CD8-positive, alpha-beta T cell (primary cell): ENCODE measurements at places on chromosomes 6 and 20. TPM values are rescaled to one million over a fixed set of nuclear protein-coding genes. Genes with fewer than 3 reads are reported as not detected.
A peak's percentile ranks its signal among the peaks of the same experiment; 100 is the strongest.

- no peak for DNase-seq
Observed at GRCh38 chr6:26516481-26517427, 16.7 kb downstream of the BTN1A1 start.

- no peak for DNase-seq
Observed at GRCh38 chr6:150373260-150373701, 4.5 kb downstream of the IYD start.

DNA sequence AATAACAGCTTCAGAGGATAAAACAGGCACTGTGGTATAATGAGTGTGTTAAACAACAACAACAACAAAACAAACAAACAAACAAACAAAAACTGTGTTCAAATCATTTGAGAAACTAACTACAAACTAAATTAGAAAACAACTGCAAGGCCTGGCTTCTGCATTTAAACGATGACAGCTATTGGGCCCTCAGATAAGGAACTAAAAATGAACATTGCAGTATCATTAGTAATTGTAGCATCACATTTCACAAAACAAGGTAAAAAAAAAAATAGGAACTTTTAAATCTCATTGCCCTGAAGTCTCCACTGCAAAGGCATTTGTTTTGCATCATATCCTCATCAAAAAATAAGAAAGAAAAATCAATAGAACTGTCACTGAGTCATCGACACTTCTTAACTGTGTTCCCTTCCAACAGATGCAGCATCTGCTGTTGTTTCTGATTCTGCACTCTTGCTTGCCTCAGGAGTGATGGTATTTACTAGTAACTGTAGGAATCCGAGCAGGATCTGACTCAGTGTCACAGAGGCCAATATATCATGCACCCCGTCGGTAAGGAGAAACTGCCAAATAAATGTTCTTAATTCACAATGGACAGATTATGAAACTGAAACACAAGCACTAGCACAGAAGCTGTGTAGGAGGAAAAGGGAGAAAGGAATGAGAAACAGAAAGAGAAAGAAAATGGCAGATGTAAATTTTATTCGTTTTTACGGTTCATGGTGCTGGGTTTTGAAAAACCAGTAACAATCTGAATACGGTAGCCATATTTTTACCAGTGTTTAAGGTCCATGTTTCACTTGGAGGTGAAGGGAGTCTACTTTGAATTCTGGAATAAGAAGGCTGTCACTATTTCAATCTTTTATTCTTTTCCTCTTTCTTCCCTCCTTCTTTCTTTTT, 365.7 kb upstream of the EPHA7 start:
- no peak for DNase-seq

Gene IL17A
- not detected for total RNA-seq

- DNase-seq: no peak
Observed at GRCh38 chr6:143680141-143680540, 2.4 kb downstream of the PHACTR2 start.

DNA sequence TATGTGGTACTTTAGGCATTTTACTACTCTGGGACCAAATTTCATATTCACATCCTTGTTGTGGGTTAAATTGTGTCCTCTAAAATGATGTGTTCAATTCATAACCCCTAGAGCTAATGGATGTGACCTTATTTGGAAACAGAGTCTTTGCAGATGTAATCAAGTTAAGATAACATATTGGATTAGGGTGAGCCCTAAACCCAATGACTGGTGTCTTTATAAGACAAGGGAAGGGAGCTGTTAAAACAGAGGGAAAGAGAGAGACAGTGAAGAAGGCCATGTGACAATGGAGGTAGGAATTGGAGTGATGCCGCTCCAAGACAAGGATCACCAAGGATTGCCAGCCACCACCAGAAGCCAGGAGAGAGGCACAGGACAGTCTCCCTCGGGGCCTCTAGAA, 220.0 kb downstream of the ADGRG6 start:
- DNase-seq: no peak

Gene TM9SF4
- 29.2 TPM for total RNA-seq

- no peak for DNase-seq
Observed at GRCh38 chr20:19598117-19598850, 159.8 kb upstream of the RIN2 start.

DNA sequence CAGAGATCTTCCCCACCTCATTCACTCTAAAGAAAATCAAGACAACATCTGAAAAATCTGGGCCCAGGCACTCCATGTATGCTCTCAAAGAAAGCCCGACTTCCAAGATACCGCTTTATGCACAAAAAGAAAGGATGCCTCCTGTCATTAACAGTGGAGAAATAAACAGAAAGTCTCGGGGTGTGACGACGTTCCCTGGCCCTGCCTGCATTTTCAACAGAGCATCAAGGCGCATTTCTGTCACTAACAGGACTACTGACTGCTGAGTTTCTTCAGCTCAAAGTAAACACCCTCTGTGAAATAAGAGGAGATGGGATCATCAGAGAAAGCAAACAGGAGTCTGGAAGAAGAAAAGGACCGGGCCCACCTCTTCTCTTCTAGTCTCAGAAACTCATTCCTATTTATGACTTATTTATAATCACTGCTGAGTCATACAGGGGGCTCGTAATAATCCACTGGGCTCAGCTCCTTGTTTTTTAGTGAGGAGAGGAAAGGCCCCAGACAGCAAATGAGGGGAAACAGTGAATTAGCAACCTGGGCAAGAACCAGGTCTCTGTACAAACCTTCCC, 99.7 kb downstream of the ZMYND8 start:
- DNase-seq: no peak

Gene PANK2
- 53.5 TPM for total RNA-seq

Gene RIPPLY2
- not detected for total RNA-seq

Gene SASH1
- not detected for total RNA-seq

Gene SMOC2
- total RNA-seq: not detected

DNA sequence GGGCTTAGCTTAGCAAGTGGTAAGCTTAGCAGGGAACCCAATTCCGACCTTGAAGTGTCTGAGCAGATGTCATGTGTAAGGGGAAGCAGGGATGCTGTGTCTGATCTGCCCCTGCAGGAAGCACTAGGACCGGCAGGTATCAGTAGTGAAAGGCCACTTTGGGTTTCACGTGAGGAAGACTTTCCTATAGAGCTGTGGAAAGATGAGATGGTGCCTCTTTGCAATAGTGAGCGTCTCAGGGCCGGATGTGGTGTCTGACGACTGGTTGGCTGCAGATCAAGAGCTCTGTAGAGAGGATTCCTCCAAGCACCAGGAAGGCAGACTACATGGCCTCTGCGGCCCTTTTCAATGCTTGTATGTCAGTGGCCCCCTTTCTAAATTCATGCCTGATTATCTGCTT, 98.3 kb downstream of the TIAM2 start:
- peak; percentile 35 for DNase-seq

DNA sequence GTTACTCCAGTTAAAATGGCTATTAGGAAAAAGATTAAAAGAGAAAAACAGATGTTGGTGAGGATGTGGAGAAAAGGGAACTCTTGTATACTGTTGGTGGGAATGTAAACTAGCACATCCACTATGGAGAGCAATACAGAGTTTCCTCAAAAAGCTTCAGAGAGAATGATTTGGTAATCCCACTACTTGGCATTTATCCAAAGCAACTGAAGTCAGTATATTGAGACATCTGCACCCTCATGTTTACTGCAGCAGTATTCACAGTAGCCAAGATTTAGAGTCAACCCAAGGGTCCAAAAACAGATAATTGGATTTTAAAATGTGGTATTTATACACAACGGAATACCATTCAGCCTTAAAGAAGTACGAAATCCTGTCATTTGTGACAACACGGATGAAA, 469.5 kb downstream of the QKI start:
- no peak for DNase-seq

DNA sequence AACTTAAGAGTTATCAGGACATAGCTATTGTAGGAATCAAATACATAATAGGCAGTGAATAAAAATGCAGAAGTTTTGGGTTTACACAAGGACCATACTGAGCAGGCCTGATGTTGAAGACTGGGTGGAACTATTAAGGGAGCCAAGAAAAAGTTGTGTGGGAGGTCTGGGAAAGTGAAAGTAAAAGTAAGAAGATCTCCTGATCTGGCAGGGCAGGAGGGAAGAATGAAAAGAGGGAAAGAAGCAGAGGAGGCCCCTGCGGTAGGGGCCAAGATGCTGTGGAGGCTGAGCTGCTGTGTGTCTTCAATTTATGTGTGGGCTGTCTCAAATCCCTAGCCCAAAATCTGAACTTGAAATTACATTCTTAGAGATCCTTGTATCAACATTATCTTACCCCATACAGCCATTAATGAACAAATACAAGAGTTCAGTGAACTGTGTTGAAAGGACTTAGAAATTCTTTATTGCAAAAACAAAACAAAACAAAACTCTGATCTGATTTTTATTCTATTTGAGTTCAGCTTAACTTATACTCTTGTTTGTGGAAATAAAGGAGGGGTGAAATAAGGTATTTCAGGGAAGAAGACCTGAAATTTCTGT, 1183.8 kb downstream of the HACE1 start:
- DNase-seq: no peak

Gene GTSF1L
- not detected for total RNA-seq

GRCh38 chr6:122671251-122671650, 61.0 kb downstream of the PKIB start:
- no peak for DNase-seq

DNA sequence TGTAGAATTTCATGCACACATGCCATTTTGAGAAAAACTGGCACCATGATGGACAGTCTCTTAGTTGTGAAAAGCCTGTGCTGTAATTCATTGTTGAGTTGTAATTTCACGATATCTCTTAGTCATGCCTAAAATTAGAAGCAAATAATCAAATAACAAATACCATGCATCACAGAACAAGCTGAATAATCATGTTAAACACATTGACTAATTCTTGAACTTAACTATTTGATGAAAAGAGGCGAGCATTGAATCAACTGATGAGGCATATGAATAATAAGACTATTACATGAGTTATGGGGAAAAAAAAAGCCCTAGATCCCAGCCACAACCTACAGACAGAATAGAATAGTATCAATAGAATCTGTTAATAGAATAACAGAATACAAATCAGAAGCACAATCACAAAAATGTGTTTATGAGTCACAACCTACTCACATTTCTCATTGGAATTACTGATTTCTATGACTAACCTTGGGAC, 14.2 kb upstream of the RNF217 start:
- DNase-seq: no peak
